ENCODE measurements at places on chromosomes 16 and 17. TPM values are rescaled to one million over a fixed set of nuclear protein-coding genes. Genes with fewer than 3 reads are reported as not detected.

- no peak for DNase-seq
These were observed 5.2 kb downstream of the SLFN11 start for GRCh38 chr17:35368081-35368830.

DNA sequence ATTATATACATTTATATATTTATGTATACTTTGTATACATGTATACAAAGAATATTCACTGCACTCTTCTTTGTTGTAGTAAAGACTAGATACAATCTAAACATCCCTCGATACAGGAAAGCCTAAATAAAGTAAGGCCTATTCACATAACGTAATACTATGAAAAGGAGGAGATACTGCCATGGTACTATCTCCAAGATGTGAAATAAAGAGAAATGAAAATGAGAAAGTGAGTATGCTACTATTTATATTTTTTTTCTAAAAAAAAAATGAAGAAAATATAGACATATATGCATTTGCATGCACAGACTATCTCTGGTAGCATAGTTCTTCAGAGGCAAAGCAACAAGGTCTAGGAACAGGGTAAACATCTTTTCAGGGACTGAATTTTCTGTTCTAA, 19.4 kb downstream of the CFDP1 start:
- DNase-seq, result no peak

DNA sequence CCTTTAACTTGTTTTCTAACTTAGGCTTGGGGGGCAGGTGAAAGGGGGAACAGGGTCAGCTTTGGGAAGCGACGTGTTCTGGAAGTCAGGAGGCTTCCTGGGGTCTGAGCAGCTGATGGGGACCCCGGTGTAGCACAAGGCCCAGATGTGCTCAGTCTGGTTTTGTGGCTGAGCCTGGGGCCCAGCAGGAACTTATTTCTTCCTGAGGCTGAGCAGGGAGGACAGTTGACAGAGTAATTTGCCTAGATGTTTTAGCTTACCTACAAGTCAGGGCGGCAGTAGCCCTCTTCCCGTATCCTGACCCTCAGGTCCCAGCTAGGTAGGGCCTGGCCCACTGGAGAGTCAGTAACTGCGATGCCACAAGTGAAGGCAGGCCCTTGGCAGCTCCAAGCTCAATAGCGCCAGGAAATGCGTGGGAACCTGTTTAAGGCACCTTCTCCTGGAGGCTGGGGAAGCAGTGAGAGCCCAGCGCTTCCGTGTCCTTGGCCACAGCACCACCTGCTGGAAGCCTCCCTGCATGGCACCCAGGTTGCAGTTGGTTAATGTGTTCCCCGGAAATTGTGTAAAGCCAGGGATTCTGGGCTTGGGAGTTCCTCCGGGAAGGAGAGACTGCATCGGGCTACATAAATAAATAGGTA, 5.2 kb downstream of the CCR7 start:
- DNase-seq, result peak; percentile 97

- DNase-seq, result no peak
These were observed 44.2 kb upstream of the MTSS2 start for GRCh38 chr16:70730031-70730430.

GRCh38 chr17:80931421-80932265, 60.0 kb upstream of the CHMP6 start:
- DNase-seq, result no peak

DNA sequence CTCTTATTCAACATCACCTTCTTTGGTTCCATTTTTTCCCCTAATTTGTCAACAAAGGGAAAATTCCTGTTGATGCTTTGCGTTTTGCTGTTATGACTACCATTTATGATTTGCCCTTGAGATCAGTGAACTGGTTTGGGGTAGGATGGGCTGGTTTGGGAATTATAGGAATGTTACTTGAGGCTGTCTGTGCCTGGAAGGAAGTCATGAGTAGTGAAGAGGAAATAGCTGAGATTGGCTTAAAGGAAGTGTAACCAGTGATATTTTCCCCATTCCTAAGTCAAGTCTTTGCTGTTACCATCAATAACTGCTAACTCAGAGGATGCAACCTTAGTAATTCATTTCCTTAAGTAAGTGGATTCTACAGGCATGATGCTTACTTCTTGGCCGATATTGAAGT, 179.2 kb downstream of the MAP2K6 start:
- DNase-seq, result no peak

MYH1 gene
- total RNA-seq, result not detected

SRCIN1 gene
- total RNA-seq, result 1.2 TPM

CACNA1G gene
- total RNA-seq, result 0.63 TPM

SCN4A gene
- total RNA-seq, result 0.17 TPM

TRPV3 gene
- 0.26 TPM for total RNA-seq

TBC1D26 gene
- total RNA-seq, result not detected

CHST4 gene
- total RNA-seq, result 0.63 TPM

RNF222 gene
- total RNA-seq, result not detected

CCL18 gene
- total RNA-seq, result not detected
